ENCODE measurements at places on chromosomes 7 and 10.
A peak's percentile ranks its signal among the peaks of the same experiment; 100 is the strongest.

DNA sequence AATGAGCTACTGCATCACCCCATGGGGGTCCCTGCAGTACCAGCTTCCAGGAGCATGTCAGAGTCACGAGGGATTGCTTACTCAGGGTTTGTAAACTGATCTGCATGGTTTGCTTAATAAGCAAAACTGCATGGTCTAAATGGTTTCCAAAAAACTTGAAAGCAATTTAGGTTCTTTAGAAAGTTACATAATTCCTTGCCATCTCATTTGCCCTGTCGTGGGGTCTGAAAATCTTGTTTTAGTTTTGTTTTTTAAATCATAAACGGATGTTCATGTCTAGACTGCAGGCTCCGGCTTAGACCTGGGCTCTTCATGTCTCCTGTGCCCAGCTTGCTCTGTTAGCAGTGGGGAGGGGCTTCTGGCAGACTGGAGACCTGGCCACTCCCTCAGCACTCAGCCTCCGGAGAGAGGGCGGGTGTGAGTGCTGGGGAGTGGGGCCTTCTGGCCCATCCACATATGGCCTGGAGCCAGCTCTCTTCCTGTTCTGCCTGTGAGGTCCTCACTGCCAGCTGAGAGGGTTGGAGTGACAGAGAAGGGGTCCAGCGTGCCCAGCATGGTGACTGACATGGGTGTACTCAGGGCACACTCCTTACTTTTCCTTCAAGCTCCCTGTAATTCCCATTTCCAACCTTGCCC lies 17.5 kb downstream of the PRF1 start:
- peak; percentile 79 for DNase-seq

- DNase-seq, result no peak
Observed at GRCh38 chr10:119368991-119369869, 161.9 kb downstream of the GRK5 start.

GRCh38 chr10:132637477-132638129 lies 100.0 kb downstream of the INPP5A start:
- DNase-seq, result no peak

- no peak for DNase-seq
Observed at GRCh38 chr7:151708610-151709009, 168.3 kb downstream of the PRKAG2 start.

Measured in NCI-H187 (cell line).